ENCODE measurements at places on chromosomes 2 and 18. TPM values are rescaled to one million over a fixed set of nuclear protein-coding genes. Genes with fewer than 3 reads are reported as not detected.

The NIFK gene
- total RNA-seq = 34.1 TPM

The VIT gene
- total RNA-seq = not detected

The INHA gene
- total RNA-seq = 0.43 TPM

The CWC22 gene
- 11.3 TPM for total RNA-seq

The SLC39A10 gene
- 36.1 TPM for total RNA-seq

The ALK gene
- total RNA-seq = not detected

The HNMT gene
- 64.4 TPM for total RNA-seq

The PTPN18 gene
- total RNA-seq = 17.7 TPM

The CHST9 gene
- total RNA-seq = not detected

The SEPTIN10 gene
- total RNA-seq = 73.1 TPM

The SGPP2 gene
- not detected for total RNA-seq

The ECEL1 gene
- total RNA-seq = not detected

The HADHB gene
- total RNA-seq = 106 TPM

The ABI2 gene
- 33.5 TPM for total RNA-seq

The CFAP210 gene
- not detected for total RNA-seq

The B4GALT6 gene
- 2.9 TPM for total RNA-seq

The CLEC4F gene
- total RNA-seq = not detected

The CD28 gene
- not detected for total RNA-seq

The CAVIN2 gene
- total RNA-seq = 8.4 TPM

The IL1RL2 gene
- 0.32 TPM for total RNA-seq

The REG3A gene
- not detected for total RNA-seq

The DSC3 gene
- 0.43 TPM for total RNA-seq

The LIMS2 gene
- 28.9 TPM for total RNA-seq

The ZNF396 gene
- 1.3 TPM for total RNA-seq

The WNT10A gene
- total RNA-seq = not detected

The CD207 gene
- total RNA-seq = not detected

The ACTG2 gene
- total RNA-seq = 59.6 TPM
